ENCODE measurements at places on chromosomes 1 and 21.

DNA sequence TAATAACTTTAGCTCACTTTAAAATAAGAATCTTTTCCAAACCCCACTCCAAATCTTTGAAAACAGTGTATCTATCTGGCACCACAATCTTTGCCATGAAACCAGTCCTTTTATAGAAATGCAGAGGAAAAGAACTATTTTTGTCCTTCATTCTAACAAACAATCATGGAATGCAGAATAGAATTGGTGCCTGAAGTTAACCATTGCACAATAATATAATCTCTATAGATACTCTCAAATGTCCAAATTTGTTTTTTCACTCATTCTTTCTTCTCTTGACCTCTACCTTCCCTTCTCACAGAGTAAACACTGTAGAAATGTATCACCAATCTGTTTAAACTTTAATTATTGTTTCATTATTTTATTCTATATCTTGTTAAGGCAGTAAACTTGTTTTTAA, 34.8 kb downstream of the TTLL7 start:
- DNase-seq = no peak

- no peak for DNase-seq
Measured at GRCh38 chr21:36544545-36544944, 64.6 kb upstream of the CLDN14 start.

- DNase-seq = no peak
Measured at GRCh38 chr1:207898260-207898659, 12.7 kb downstream of the CD34 start.

GRCh38 chr1:110216844-110217444, 6.8 kb downstream of the KCNC4 start:
- DNase-seq = no peak

GRCh38 chr1:40931601-40932000, 47.9 kb upstream of the CTPS1 start:
- no peak for DNase-seq

DNA sequence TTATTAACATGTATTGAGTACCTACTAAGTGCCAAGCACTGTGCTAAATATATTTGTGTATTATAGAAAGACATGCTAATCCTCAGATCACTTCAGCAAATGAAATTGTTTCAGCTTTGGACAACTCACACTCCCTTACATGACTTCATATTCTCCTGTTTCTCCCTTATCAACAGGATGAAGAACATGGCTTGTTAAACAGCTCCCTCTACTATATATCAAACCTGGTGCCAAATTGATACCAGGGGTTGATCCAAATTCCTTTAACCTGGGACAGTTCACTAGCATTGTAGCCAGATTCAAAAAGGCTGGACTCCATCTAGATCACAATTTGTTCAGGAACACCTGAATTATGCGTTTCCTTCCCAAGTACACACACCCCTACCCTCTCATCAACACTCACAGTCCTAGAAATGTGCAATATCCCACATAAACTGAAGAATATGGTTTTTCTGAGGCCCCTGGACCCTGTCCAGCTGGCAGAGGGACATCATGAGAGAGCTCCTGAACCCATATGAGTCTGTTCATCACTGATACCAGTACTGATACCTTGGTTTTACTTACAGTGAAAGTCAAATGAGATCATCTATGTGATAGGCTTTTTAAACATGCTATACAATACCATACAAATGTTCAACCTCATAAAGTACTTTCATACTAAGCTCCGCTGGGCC, 47.0 kb upstream of the PALMD start:
- no peak for DNase-seq

- no peak for DNase-seq
Measured at GRCh38 chr1:203440771-203441170, 34.8 kb upstream of the PRELP start.

GRCh38 chr1:36199934-36200741, 24.1 kb upstream of the THRAP3 start:
- no peak for DNase-seq

GRCh38 chr1:243587823-243588560, 262.1 kb downstream of the AKT3 start:
- no peak for DNase-seq

- no peak for DNase-seq
Measured at GRCh38 chr1:246262281-246262680, 244.8 kb downstream of the SMYD3 start.

DNA sequence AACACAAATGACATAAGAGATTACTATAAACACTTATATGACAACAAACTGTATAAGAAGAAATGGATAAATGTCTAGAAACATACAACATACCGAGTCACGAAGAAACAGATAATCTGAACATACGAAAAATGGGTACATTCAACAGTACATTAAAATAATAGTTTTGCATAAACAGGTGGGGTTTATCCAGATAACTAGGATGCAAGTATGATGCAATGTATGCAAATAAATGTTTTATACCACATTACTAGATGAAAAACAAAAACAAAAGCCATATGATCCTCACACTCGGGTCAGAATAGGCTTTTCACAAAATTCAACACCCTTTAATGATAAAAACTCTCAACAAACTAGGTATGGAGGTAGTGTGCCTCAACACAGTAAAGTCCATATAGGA, 1585.7 kb downstream of the BRINP3 start:
- no peak for DNase-seq

Measured in neural crest cell (in vitro differentiated cells).